ENCODE measurements at places on chromosomes 7 and 10.

DNA sequence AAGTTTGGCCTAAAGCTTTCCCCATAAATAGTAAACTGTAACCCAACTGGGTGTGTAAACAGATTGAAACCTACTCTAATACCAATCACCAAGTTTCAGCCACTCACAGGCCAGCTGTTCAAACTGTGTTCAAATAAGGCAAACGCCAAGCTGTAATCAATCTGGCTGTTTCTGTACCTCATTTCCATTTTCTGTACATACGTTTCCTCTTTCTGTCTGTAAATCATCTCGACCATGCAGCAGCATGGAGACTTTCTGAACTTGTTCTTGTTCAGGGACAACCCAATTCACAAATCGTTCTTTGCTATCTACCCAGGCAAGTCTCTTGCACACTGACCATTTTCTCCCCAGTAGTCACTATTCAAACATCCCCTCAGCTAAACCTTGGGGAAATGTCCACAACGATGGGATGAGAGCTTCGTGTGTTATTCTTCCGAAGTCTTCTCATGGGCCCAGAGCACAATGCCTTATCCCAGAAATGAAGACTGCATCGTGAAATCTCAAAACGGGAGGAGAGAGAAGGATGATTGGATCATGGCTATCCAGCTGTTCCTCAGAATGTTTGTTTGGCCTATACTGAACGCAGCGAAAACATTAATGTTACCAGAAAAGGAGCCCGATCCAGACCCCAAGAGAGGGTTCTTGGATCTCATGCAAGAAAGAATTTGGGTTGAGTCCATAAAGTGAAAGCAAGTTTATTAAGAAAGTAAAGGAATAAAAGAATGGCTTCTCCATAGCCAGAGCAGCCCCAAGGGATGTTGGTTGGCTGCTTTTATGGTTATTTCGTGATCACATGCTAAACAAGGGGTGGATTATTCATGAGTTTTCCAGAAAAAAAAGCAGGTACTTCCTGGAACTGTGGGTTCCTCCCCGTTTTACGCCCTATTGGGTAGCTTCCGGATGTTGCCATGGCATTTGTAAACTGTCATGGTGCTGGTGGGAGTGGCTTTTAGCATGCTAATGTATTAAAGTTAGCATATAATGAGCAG lies 86.2 kb downstream of the SLC16A9 start:
- DNase-seq, result no peak

- DNase-seq, result no peak
Observed at GRCh38 chr7:1340461-1341360, 108.0 kb downstream of the UNCX start.

DNA sequence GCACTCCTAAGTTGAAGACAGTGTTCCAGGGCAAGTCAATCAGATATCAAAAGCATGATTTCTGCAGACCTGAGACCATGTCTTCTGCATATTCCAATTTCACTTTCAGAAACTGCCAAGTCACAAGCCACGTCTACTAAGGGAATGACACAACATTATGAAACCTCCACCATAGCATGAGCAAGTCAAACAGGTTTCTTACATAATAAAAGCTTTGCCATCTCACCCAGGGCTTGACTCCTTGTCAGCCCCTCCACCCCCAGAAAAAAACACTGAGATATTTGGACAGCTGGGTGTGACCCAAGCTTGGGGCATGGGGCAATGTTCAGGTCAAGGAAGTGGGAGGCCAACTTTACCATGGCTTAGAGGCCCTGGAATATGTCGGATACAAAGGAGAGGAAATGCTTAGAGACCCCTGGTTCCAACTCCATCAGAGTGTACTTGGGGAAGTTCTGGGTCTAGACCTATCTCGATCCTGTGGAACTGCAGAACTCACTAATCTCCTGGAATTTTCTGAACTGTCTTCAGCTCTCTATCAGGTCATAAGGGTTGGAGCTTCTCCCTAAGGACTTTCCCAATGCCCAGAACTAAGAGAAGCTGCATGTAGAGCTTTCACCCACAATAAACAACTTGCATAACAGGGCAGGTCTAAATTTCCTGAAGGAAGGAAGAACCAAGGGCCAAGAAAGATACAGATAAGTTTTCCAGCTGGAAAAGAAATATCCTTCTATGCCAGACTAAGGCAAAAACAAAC lies 80.6 kb upstream of the NAMPT start:
- no peak for DNase-seq

- peak; percentile 2 for DNase-seq
Observed at GRCh38 chr7:7719236-7719635, 829 bp upstream of the RPA3 start.

- no peak for DNase-seq
Observed at GRCh38 chr10:29669149-29669548, 34.4 kb upstream of the SVIL start.

- no peak for DNase-seq
Observed at GRCh38 chr10:129963641-129964501, at the start of gene EBF3. Gene EBF3 (minus strand): TSS chr10:129964274. CDS start chr10:129963768, 506 bp downstream.

DNA sequence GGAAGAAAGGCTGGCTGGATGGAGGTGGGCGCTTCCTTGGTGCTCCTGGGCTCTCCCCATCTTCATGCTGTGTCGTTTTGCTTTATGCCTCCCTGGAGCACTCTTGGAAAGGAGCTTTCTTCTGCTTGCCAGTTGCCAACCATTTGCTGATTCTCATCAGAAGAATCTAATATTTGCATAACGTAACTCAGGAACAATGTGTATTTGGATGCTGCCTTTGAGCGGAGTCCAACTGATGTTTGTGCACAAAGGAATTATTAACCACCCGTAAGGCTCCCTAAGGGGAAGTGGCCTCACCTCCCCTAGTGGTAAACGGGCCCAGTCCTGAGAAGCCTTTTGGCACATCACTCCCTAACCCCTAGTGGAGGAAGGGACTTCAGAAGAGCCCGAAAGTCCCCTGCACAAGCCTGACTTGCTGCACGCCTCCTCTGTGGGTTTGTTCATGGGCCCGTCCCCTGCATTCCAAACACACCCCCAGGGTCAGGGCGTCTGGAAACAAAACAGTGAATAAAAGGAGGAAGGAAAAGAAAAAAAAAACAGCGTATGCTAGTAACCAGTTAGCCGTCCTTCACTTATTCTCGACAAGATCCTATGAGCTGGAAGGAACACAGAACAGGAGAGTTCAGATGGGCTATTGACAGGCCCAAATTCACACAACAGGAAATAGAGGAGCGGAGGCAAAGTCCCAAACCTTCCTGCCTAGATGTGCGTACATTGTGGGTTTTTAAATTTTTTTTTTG lies 602.2 kb downstream of the LRMDA start:
- no peak for DNase-seq

DNA sequence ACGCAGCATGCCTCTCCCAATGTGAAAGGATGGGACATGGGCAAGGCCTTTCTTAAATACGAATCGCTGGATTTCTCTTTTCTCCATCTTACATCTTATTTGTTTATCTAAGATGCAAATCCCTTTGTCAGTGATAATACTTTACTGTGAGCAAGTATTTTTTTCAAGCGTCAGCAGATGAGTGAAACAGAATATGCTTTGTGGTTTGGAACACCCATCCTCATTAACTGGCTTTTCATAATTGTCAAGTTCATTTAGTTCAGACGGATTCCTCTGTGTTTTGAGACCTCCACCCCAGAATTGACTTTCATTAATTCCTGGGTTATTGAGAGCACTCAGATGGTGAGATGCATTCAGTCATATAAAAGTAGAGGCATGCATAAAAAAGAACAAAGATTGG lies 149.8 kb downstream of the NSUN6 start:
- no peak for DNase-seq

GRCh38 chr10:24790599-24790998 lies 66.9 kb upstream of the ARHGAP21 start:
- no peak for DNase-seq

GRCh38 chr7:116393654-116394053 lies 105.9 kb upstream of the CAV2 start:
- DNase-seq, result no peak

- DNase-seq, result no peak
Observed at GRCh38 chr7:1666823-1667565, 3.1 kb upstream of the ELFN1 start.

DNA sequence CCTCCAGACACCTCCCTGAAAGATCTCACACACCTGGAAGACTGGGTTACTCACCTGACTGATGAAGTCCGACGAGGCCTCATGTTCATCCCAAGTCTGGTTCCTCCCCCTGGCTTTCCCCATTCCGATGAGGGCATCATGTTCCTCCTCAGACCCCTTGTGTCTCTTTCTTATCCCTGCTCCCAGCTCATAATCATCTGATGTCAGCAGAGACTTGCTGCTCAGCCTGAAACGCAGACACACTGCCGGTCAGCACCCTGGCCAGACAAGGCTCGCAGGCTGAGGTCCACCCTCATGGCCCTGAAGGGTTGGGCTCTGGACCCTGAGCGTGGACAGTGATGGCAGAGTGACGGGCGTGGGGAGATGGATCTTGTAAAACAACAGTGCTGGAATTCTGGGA lies 64.3 kb downstream of the TNRC18 start:
- DNase-seq, result no peak
